ENCODE measurements at places on chromosomes 13 and 19.

GRCh38 chr13:20773194-20774080 is at the start of gene EEF1AKMT1:
TSS of gene EEF1AKMT1 (minus strand) at chr13:20773961. CDS start at chr13:20757598, 16,363 bp downstream.
- DNase-seq = peak; percentile 67

- DNase-seq = no peak
These were observed 510.1 kb upstream of the NBEA start for GRCh38 chr13:34431827-34432581.

DNA sequence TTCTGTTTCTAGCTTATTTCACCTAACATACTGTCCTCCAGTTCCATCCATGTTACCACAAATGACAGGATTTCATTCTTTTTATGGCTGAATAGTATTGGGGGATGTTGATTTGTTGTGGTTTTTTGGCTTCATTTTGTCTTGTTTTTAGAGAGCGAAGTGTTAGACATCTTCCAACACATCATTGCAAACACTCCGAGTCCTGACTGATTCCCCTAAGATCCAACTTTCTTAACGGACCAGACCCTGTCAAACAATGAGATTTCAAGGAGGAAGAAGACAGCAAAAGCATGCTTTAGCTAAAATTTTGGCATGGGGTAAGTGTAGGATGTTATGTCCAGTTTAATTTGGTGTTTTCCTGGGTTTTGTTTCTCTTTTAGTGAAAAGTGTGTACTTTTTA is 3.8 kb upstream of the CASP14 start:
- DNase-seq = no peak

DNA sequence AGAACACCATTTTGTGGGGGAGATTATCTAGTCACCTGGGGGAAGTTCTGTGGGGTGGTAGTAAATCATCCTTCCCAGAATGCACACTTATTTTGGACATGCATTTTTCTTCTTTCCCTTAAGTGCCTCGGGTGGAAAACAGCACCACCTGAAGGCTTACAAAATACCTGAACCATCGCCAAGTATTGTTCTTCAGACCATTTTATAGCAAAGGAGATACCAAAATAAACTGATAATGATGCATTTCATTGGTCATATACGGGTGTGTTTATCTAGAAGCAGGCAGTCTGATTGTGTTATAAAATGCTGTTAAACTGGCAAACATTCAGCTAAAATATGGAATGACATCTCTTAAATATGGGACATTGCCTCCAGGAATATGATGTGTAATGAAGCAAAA is 1034.7 kb downstream of the SLITRK1 start:
- DNase-seq = no peak

DNA sequence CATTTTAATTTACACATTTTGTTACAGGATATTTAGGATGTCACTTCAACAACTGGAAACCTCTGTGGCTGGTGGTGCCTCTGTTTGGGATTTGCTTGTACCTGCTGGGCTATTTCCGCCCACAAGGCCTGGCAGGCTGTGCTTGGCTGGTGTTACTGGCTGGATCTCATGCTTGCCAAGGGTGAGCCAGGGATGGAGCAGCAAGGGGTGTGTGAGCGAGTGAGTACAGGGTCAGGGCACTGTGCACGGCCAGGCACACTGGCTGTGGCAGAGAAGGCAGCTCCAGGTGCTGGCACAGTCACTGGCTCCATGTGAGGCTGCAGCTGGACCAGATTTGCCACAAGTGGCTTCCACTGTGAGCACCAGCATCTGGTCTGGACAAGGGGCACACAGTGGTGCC is 1254.8 kb downstream of the SLITRK5 start:
- DNase-seq = no peak
